ENCODE measurements at places on chromosomes 16 and 17.

GRCh38 chr16:70342016-70342415 lies 4.7 kb upstream of the DDX19A start:
- DNase-seq, result no peak

DNA sequence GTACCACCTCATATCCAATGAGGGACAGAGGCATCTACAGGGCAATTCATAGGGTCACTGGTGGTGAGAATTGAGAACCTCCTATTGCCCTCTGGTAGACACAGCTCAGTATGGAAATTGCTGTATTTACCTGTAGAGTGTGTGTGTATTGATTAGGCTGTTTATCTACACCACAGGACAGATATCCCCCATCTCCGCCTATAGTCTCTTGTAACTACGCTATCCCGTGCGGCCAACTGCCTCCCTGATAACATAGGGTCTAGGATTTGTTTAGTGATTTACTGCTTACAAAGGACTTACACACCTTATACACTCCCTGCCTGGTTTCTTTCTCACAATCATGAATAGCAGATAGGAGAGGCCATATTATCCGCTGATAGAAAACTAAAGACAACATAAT lies 1.7 kb upstream of the STAT3 start:
- no peak for DNase-seq

- DNase-seq, result no peak
Observed at GRCh38 chr17:58245428-58246103, 7.2 kb downstream of the LPO start.

DNA sequence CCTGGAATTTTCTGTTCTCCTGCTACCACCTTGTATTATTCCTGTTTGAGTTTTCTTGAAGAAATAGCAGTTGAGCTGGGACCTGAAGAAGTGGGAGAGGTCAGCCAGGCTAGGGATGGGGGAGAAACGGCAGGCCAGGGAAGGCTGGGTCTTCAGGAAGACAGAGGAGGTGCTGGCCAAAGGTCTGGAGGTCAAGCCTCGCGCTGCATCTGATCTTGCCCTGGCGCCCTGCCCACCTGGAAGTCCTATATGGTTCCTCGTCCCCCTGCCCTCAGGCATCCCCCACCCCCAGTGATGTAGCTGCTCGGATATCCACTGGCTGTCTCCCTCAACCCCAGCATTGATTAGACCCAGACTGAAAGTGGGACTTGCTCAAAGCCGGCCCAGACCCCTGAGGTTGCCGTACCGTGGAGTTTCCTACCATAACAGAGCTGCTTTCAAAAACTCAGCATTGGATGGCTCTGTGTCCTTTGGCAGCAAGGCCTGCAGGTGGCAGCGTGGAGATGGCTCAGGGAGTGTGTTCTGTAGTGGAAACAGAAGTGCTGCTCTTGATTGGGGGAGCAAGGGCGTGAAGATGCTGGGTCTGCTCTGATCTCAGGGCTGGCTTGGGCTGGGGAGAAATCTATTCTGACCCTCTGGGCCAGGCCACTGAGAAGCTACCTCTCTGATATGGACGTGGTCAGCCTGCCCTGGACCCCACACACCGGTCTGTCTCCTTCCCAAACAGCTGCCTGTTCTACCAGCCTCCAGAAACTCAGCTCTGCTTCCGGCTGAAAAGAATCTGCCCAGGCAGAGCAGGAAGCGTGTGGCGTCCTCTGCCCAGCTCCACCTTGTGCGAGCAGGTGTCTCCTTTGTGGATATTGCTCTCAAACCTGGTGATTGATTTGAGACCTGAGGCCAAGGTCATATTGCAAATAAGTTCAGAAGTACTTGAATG lies 107.0 kb upstream of the CACNG5 start:
- peak; percentile 72 for DNase-seq

- DNase-seq, result no peak
Observed at GRCh38 chr17:69404399-69404798, 10.1 kb upstream of the MAP2K6 start.

- DNase-seq, result peak; percentile 67
Observed at GRCh38 chr17:45146890-45147580, 1.2 kb upstream of the HEXIM1 start.

All from urothelium cell line (cell line).